ENCODE measurements at places on chromosomes 12 and 14.
A peak's percentile ranks its signal among the peaks of the same experiment; 100 is the strongest.

- DNase-seq: no peak
Observed at GRCh38 chr14:81523616-81524015, 10.0 kb downstream of the SEL1L start.

- DNase-seq: no peak
Observed at GRCh38 chr14:38089123-38089522, 118.6 kb upstream of the SSTR1 start.

DNA sequence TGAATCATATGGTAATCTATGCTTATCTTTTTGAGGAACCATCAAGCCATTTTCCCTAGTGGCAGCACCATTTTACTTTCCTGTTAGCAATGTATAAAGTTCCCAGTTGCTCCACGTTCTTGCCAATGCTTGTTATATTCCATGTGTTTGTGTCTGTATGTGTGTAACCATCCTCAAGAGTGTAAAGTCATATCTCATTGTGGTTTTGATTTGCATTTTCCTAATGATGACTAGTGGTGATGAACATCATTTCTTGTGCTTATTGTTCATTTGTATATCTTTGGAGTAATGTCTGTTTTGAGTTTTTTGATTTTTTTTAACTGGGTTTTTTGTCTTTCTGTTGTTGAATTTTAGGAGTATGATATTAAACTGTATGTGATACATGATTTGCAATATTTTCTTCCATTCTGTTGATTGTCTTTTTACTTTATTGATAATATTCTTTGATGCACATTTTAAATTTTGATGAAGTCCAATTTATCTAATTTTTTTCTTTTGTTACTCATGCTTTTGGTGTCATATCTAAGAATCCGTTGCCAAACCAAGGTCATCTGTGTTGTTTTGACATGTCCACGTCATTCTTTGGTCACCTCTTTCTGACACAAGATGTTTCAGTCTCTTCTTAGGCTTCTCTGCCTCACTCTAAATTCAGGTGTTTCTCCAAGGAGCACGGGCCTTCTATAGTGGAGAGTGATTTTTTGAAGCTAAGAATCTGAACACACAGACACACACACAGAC lies 36.1 kb downstream of the PPHLN1 start:
- no peak for DNase-seq

GRCh38 chr12:6964605-6965025 lies 5.8 kb downstream of the PHB2 start:
- DNase-seq: no peak

DNA sequence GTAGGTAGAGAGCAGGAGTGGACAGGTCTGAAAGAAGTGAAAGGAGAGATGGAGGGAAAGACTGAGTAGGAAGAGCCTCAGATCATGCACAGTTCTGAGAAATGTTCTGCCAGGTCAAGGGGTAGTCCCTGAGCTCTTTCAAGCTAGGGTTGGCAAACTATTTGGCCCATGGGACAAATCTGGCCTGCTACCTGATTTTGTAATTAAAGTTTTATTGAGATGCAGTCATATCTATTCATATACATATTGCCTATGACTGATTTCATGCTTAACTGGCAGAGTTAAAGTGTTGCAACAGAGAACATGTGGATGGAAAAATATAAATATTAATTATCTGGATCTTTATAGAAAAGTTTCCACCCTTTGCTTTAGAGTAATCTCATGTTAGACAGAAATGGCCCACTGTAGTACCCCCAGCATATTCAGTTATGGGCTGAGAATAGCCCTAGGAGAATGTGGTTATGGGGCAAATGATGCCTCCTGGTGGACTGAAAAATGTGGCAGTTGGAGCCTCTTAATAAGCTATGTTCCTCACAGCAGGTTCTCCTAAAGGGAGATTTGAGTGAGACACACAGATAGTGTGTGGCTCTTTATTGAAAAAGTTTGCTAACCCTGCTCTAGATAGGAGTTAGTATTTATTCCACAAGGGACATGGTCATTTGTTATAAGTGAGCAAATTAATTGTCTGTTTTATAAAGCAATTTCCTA lies 476.9 kb downstream of the LRIG3 start:
- no peak for DNase-seq

DNA sequence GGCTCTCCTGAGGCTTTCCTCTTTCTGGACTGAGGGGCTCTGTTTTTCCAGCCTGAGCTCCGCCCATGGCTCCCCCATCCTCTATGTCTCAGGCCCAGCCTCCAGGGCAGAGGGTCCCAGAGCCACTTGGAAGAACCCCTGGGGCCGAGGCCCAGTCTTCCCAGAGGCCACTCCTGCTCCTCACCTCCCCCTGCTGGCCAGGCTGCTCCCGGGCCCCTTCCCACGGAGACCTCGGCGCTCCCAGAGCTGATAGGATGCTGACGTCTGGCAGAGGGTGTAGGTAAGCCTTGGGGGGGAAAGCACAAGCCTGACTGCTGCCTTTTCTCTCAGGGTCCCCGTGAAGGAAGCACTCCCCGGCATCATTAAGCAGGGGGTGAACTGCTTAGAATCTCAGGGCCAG lies 51.4 kb downstream of the ERH start:
- no peak for DNase-seq

DNA sequence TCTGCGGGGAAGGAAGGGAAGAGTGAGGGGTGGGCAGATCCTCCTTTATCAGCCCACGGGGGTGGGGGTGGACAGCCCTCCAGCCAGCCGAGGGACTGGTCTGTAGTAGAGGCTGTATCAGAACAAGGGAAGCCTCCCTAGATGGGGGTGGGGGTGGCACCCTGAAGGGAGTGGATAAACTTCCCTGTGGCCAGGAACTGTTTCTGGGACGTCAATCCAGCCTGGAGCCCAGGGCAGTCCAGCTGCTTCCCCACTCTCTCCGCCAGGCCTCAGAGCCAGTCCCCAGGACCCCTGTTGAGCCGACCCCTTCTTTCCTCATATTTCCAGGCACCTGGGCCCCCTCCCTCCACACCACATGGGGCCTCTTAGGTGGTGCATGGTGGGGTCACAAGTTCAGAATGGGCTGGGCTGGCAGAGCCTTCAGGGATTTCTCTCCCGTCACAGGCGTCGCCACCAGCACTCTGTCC lies 6.7 kb downstream of the PLD4 start:
- no peak for DNase-seq

GRCh38 chr14:92586963-92587699 lies 73.5 kb downstream of the RIN3 start:
- no peak for DNase-seq

DNA sequence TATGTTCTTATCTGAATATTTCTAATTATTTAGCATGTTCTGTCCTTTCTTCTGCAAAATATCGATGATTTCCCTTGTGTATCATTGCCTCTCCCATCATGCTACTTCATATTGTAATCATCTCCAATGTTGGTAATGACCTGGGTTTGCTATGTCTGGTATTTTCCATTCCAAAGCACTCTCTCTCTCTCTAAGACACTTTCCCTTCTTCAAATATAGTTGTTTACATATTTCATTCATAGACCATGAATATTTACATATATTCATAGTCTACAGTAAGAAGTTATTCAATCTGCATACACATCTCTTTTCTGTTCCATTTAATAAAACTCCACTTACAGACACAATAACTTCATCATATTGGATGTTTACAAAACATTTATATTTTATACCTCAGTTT lies 1516.5 kb upstream of the FLRT2 start:
- no peak for DNase-seq

GRCh38 chr12:48414021-48414420 lies 58.3 kb upstream of the ANP32D start:
- DNase-seq: no peak

DNA sequence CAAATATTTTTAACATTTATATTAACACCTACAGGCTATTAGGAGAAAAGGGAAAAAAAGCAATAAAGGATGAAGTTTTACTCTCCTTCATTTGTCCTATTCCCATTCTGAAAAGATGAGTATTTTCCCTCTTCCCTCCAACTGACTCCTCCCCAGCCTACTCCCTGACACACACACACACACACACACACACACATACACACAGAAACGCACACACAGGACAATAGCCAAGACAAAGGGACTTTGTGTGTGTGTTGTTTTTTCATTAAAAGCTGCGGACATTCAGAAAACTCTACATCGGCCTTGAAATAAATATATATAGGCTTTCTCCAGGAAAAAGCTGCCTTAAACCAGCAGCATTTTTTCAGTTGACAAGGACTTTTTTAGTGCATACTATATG lies 74.8 kb downstream of the PRKAB1 start:
- no peak for DNase-seq

- DNase-seq: no peak
Observed at GRCh38 chr14:31201111-31201510, 6.5 kb downstream of the HECTD1 start.

DNA sequence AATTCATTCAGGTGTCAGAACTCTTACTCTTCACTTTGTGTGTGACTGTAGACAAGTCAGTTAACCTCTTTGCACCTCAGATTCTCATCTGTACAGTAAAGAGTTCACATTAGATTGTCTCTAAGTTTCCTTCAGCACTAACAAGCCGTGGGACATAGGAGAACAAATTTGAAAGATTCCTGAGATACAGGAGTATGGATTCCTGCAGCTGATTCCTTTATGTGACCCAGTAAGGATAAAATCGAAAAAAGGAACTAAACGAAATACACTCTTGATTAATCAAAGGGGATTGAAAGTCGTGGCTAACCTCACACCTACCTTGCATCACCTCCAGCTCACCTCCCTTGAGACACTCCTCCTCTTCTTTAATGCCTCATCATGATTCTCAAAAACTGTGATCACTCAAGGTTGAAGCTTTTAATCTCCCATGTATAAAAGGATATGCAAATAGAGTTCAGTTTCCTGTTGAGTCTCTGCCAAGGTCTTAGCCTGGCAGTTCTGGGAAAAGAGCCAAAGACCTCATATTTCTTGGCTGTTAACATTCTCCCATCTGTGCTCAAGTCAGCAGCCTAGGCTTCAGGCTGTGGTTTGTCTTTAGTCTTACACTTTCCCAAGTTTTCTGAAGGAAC lies 156.6 kb downstream of the DAD1 start:
- DNase-seq: no peak

DNA sequence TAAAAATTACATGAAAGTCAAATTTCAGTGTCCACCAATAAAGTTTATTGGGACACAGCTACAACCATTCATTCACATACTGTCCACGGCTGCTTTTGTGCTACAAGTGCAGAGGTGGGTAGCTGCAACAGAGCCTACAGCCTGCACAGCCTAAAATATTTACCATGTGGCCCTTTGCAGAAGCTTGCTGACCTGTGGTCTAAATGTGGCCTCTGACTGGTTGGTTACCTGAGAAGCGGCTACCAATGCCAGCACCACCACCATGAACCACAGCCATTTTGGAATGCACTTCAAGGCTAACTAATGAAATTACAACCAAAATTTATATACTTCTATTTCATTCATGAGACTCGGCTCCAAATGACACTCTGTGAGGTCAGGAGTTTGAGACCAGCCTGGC lies 58.6 kb downstream of the NT5DC3 start:
- no peak for DNase-seq

DNA sequence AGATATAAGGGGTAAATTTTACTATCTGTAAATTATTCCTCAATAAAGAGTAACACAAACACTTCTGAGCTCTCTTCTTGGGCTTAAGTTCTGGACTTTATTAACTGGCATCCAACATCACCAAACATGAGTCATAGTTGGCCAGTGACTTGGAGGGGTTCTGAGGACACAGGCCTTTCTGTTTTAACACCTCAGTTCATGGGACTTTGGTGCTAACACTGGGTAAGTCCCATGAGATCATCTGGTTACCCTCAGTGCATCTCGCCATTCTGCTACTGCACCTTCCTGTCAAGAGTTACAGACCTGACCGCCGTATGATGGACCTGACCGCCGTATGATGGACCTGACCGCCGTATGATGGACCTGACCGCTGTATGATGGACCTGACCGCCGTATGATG lies 9.9 kb downstream of the SLC15A4 start:
- DNase-seq: no peak

GRCh38 chr12:121748218-121748570 lies 35.6 kb downstream of the TMEM120B start:
- no peak for DNase-seq

DNA sequence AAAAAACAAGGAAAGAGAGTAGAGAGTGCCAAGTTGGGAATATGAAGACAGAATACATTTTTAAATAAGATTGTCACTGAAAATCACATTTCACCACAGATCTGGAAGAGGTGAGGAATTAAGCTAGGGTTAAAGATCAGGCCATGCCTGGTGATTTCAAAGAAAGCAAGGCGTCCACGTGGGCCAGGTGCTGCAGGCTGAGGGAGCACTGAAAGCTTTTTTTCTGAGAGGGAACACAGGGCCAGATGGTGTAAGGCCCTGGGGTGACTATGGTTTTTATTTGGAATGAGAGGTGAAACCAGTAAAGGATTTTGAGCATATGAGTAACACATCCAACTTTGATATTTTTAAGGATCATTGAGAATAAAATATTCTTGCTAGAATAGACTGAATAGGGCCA lies 20.9 kb downstream of the SYT1 start:
- DNase-seq: no peak

- DNase-seq: no peak
Observed at GRCh38 chr12:25797386-25797785, 161.1 kb upstream of the RASSF8 start.

DNA sequence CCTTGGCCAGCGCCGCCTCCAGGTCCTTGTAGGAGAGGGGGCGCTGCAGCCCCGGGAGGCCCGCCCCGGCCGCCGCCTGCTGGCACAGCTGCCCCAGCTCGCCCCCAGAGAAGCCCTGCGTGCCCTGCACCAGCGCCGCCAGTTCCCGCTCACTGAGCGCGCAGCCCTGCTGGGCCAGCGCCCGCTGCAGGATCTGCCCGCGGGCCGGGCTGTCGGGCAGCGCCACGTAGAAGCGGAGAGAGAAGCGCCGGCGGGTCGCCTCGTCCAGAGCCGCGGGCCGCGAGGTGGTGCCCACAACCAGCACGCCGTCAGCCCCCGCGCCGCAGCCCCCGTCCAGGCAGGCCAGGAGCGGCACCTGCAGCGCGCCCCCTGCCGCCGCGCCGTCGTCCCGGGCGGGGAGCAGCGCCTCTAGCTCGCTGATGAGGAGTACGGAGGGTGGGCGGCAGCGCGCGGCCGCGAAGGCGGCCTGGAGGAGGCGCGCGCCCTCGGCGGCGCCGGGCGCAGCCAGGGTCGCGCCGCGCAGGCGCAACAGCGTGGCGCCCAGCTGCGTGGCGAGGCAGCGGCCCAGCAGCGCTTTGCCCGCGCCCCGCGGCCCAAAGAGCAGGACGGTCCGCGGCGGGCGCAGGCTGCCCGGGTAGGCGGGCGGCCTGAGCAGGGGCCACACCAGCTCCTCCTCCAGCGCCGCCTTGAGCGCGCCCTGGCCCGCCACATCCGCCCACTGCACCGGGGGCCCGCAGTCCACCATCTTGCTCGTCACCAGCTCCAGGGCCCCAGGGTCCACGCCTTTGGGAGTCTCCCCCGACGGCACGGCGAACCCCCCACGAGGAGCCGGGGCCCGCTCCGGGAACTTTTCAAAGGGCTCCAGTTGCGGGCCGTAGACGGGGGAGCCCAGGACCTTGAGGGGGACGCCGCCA lies 27.7 kb downstream of the FIGNL2 start:
- peak; percentile 75 for DNase-seq

- no peak for DNase-seq
Observed at GRCh38 chr14:39203659-39204606, 28.9 kb downstream of the PNN start.

DNA sequence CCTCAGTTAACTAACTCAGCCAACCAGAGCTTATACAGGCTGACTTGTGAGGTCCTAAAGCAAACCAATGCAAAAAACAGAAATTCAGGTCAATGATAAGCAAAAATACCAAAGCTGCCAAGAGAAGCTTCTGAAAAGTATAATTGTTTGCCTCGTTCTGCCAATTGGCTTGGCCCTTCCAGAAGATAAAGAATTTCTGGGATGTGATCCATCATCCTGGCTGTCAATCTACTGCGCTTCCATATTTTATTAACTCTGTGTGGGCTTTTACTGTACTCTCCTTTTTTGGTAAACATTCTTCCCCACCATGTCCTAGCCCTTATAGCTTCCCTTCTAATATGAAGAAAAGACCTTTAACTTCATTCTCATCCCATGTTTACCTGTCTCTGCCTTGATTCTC lies 387.9 kb downstream of the TMEM117 start:
- no peak for DNase-seq

Measured in stimulated activated CD4-positive, alpha-beta T cell treated with anti-CD3 and anti-CD28 coated beads, Interleukin-4, amount 100 ng/mL, for 48 hours (primary cell).